ENCODE measurements at places on chromosomes 16 and 17.
A peak's percentile ranks its signal among the peaks of the same experiment; 100 is the strongest.

DNA sequence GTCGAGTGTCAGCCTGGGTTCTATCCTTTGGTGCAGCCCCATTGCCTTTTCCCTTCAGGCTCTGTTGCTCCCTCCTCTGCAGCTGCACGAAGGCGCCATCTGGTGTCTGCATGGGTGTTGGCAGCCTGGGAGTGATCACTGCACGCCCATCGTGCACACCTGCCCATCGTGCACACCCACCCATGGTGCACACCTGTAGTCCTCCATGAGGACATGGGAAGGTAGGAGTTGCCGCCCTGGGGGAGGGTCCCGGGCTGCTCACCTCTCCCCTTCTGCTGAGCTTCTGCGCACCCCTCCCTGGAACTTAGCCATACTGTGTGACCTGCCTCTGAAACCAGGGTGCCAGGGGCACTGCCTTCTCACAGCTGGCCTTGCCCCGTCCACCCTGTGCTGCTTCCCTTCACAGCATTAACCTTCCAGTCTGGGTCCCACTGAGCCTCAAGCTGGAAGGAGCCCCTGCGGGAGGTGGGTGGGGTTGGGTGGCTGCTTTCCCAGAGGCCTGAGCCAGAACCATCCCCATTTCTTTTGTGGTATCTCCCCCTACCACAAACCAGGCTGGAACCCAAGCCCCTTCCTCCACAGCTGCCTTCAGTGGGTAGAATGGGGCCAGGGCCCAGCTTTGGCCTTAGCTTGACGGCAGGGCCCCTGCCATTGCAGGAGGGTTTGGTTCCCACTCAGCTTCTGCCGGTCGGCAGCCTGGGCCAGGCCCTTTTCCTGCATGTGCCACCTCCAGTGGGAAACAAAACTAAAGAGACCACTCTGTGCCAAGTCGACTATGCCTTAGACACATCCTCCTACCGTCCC, 2.9 kb downstream of the CTRL start:
- peak; percentile 54 for DNase-seq

DNA sequence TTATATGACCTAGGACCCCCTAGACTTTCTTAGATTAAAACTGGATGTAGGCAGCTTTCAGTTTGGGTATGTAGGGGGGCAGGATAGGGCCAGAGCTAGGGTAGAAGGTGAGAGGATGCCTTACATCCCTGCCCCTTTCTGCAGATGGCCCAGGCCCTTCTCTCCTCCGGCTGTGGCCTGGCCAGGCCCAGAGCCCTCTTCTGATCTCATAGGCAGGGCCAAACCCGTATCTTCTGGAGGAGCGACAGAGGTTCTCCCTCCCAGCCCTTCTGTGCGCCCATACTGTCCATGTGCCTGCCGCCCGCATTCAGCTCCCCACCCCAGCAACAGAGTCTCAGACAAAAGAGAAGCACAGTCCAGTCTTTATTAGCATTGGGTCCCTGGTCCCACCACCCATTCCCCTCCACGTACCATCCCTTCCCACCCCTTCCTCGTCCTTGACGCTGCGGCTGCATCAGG, 2.0 kb upstream of the TSPOAP1 start:
- DNase-seq: no peak

GRCh38 chr17:69820876-69821473, 254.1 kb upstream of the KCNJ16 start:
- DNase-seq: no peak

DNA sequence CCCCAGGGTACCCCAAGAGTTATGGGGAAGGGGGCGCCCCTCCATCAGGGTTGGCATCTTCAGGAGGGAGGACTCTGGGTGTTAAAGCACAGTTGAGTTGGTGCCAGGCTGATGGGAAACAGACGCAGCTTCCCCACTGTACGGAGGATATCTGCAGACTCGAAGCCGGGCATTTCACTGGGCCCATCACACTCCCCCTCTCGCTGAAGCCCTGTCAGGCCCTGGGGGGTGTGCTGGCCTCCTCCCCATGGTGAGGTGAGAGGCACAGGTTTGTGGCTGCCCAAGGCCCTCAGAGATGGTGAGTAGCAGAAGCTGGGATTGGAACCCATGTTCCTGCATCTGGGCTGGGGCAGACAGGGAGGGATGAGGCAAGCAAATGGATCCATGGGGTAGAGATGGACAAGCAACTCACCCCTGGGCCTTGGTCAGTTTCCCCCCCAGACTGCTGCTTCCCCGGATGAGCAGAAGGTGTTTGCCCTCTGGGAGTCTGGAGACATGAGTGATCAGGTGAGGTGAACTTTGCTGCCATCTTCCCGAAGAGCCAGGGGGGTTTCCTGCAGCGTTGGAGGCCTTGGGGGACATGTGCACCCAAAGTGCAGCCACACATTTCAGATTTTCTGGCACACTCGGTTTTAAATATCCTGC, 31.0 kb downstream of the POLR3E start:
- no peak for DNase-seq

DNA sequence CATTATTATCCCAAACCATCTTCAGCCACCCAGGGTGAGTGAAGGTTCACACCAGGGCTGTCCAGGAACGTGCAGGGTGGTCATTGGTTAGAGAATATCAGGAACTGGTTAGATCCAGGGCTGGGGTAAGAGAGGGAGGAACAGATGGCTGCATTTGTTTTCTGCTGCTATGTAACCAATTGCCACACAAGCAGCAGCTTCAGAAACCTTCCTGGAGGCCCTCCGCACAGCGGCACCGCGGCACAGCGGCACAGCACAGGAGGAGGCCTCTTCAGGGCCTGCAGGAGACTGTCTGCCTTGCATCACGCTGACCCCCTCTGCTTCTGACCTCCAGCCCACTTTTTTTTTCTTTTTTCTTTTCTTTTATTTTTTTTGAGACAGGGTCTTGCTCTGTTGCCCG, 86.1 kb downstream of the KCNJ12 start:
- no peak for DNase-seq

GRCh38 chr16:49455991-49456745, 82.6 kb downstream of the C16orf78 start:
- DNase-seq: no peak

DNA sequence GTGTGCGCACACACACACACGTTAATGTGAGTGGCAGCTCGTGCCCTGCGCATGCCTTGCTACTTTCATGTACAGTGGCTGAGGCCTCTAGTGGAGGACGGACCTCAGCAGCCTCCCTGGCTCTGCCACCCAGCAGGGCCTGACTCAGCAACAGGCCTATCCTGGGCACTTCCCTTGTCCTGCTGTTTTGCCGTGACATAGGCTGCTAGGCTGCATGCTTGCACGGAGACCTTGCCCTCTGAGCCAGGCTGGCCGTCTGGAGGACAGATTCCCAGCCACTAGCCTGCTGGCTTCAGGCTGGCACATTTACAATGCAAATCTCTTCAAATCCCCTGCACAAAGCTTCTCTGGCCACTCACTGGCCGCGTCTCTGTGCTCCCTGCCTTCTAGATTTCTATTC, 9.5 kb downstream of the RNF213 start:
- DNase-seq: no peak

- DNase-seq: no peak
These were observed 19.7 kb upstream of the RMI2 start for GRCh38 chr16:11325404-11326083.

DNA sequence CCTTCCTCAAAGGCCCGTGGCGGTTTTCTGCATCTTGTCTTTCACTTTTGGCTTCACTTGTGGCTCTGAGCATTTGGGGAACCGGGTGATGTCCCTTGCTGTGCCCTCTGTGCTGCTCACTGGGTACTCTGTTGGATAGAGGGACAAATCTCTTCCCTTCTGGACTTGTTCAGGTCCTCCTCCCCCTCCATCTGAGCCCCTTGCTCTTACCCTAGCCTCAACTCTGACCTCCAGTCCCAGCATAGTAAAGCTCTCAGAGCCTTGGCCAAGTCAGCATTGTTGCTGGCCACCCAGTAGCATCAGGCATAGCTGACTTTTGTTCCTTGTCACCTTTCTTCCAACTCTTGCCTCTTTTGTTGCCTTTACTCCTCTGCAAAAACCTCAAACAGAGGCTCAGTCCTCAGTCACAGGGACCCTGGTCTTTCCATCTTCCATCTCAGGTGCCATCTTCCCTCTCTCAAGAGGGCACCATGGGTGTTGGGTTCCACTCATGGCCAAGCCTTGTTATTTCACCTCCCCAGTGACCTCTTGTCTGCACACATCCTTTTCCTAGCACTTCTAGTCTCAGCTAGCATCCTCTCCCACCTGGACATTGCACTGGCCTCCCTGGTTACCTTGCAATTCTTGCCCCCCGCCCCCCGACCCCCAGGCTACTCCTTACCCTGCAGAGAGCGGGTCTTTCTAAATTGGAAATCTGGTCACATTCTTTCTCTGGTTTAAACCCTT, 393 bp upstream of the PSMB10 start:
- no peak for DNase-seq

- DNase-seq: no peak
These were observed 156.3 kb upstream of the SOX9 start for GRCh38 chr17:71964559-71964958.

DNA sequence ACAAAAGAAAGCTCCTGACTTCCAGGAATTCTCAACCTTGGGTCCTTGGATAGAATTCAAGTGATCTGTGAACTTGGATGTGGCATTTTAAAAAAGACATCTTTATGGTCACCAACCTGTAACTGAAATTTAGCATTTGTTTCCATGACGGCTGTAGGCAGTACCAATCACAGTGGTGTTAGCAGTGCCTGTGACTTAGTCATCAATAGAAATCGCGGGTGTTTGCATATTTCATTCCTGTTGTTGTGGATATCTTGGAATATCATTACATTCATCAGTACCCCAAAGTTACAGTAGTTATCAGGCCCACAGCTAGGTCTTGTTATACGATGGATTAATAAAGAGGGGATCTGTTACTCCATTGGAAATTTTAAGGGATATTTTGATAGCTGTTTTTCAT, 81.6 kb downstream of the CMIP start:
- DNase-seq: peak; percentile 21

GRCh38 chr17:6460531-6461161, 16.4 kb downstream of the PIMREG start:
- DNase-seq: no peak

GRCh38 chr16:78677181-78677731, 577.8 kb downstream of the WWOX start:
- no peak for DNase-seq

DNA sequence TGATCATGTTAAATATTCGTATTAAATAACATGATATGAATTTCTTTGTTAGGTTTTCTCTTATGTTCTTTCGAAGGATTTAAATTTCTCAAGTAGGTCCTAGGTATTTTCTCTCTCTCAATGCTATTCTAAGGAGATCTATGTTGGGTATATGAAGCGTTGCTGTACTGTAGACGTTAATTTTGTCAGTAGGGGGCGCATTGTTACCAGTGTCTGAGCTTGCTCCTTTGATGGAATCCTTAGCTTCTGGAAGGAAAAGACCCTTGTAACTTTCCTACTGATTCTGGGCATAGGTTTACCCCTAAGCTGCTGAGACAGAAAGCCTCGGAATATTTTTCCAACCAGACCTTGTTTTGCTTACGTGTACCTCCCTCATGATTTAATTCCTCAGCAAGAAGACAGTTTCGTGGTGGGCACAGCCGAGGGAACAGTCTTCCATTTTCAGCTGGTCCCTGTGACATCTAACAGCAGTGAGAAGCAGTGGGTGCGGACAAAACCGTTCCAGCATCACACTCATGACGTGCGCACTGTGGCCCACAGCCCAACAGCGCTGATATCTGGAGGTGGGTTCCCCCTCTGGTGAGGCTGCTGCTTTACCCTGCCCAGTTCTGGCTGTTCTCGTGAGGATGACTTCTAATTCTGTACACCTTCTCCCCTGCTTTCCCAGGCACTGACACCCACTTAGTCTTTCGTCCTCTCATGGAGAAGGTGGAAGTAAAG, 17.9 kb downstream of the UTP4 start:
- DNase-seq: peak; percentile 78

GRCh38 chr17:16215002-16215272, 397 bp downstream of the NCOR1 start:
- peak; percentile 20 for DNase-seq

DNA sequence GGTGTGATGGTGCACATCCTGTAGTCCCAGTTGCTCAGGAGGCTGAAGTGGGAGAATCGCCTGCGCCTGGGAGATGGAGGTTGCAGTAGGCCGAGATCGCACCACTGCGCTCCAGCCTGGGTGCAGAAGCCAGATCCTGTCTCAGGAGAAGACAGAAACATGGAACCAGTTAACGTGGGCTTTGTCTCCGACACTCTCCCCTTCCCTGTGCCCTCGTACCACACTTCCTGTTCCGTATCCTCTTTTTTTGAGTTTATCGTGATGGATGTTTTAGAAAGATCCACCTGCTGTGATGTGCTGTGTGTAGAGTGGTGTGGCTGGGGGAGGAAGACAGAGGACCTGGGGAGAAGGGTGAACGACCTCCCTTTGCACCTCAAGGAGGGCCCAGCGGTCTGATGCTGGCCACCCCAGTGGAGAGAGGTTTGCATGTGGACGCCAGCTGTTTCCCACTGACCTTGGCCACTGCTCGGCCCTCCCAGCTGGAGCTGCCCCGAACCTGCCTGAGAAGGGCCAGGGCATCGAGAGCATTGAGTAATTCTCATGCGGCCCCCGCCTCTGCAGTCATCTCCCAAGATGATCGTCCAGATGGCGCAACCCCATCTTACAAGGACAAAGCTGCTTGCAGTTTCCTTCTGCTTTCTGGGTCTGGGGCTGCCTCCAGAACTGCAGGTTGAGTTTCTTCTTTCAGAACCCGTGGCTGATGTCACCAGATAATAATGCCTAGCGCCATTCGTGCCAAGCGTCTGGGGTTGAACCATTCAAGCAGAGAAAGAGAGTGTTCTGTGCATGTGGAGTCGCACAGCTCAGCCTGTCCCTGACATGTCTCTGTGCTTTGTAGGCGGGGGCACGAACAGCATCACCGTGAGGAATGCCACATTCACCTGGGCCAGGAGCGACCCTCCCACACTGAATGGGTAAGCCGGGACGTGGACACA, 126.3 kb downstream of the ABCC1 start:
- DNase-seq: peak; percentile 12
